HT-29 (cell line): ENCODE measurements at places on chromosomes 3 and 15. TPM values are rescaled to one million over a fixed set of nuclear protein-coding genes. Genes with fewer than 3 reads are reported as not detected.

GRCh38 chr15:95302206-95302605 is 1028.3 kb upstream of the NR2F2 start:
- DNase-seq: peak; percentile 37

DNA sequence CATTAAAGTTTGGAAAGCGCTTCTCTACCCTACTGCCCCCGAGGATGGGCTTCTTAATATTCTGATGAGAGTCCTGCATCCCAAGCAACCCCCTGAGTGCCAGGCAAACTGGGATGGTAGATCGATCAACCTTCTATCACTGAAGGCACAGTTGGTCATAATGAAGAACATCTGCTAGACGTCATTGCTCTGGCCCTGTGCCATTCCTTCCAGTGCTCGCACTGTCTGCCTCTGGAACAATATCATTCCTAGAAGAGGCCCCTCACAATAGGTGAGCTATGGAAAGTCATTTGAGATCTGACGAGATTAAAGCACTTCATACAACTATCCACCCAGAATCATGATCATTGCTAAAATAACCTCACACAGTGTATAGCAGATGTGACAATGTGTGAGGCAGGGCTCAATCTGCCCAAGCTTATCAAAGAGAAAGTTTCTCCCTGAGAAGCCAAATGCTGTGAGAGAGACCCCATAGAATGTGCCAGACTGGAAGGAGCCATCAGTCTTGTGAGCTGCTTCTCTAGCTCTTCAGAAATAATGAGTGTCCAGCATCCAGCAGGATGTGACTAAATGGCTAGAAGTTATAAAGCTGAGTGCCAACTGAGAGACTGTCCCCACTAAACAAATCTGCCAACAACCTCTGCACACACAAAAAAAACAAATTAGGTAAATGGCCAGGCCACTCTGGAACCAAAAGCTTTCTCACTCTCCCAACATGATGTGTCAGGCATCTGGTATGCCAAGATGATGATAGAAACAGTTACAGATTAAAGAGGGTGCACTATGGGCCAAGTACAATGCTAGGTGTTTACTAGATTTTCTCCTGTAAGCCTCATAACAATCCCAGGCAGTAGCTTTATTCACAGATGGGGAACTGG is 165.5 kb downstream of the NECTIN3 start:
- DNase-seq: no peak

- no peak for DNase-seq
These were observed 3.3 kb downstream of the RYR3 start for GRCh38 chr15:33314069-33314468.

DNA sequence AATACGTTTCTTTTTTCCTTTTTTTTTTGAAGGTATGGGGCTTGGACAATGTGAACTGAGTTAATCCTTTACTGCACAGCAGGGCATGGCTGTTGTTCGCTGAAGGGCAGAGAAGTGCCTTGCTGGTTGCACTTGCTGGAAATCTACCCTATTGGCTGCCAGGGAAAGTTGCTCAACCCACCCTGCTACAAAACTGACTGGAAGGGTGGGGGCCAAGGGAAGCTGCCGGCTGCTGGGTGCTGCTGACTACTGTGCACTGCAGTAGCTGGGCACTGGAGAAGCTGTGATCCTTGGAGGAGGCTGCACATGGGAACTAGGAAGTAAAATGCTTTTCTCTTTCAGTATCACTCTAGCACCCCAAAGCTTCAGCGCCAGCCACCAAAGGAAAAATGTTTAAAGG is 70.5 kb downstream of the ETV5 start:
- DNase-seq: no peak

- no peak for DNase-seq
These were observed 69.0 kb downstream of the RBM6 start for GRCh38 chr3:50008931-50009330.

DNA sequence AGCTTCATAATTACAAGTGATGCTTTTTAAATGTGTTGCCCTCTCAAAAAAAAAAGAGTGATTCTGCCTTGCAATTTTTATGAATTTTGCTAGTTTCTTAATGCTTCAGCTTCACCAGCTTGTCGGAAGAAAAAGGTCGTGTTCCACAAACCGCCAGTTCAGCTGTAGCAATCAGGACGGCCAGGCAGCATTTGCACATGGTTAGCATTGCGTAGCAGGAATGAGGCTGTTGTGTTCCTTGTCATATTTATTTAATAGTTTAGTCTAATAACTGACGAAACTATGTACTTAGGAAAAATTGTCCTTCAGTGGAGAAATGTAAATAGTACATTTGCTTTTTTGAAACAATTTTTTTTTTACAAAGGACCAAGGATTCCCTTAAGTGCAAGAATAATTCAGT is 64.9 kb upstream of the SELENOK start:
- DNase-seq: no peak

DNA sequence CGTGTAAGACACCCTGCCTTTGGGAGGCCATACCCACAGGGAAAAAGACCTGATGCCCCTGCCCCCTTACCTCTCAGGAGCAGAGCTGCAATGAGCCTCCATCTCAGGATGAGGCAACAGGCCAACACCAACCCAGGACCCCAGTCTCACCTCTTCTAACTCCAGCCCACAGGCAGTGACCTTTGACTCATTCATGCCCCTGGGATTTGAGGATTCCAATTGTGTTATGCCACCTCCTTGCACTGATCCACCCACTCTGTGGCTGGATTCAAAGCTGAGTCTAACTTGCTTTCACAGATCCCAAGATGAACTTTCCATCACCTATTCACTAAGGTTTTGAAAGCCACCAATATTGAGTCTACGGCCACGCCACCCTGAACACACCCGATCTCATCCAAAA is 64.7 kb downstream of the MINAR1 start:
- DNase-seq: no peak

GRCh38 chr3:73383470-73384049 is 241.2 kb downstream of the PDZRN3 start:
- DNase-seq: no peak

DNA sequence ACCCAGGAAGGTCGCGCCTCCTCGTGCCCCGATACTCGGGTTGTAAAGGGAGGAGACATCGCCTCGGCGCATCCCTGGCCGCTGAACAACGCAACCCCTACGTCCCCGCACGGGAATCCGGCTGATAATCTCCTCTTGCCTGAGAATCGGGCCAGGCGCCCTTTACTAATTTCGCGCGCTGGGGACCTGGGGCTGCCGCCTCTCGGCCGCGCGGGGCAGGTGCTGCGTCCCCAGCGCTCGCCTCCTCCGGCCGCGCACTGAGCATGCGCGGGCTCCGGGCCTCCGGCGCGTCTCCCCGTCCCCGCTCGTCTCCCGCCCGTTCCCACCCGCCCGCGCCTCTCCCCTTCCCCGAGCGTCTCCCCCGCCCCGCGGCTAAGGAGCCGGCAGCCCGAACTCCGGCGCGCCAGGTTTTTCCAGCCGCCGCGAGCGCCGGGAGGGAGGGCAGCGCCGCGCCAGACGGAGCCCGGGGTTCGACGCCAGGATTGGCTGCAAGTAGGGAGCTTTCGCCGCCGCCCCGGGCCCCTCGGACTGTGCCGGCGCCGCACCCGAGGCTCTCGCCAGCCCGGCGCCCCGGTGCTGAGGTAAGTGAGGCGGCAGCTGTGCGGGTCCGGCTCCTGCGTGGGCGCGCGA is at the start of gene CNTN4:
CNTN4 (plus strand) TSS at position 469 of the 630 bp plus-strand sequence.
- DNase-seq: no peak

DNA sequence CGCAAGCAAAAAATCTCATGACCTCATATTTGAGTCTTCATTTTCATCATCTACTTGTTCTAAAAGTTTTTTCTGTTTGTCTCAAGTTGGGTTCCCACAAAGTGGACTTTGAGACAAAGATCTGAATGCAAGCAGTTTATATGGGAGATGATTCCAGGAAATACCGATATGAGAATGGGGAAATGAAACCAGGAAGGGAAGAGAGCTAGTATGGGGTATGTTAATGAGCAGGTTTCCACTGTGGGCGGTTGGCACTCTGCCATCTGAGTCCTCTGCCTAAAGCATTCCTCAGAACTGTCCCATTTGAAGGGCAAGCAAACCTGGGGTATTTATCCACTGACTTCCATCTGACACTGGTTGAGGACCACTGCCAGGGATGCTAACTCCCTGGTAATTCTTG is 8.8 kb downstream of the ADPRH start:
- peak; percentile 69 for DNase-seq

CAMK2N2 gene
- 0.13 TPM in 1 of 2 replicates, not detected in the other for total RNA-seq

XCR1 gene
- total RNA-seq: not detected in 2 replicates

PLAAT1 gene
- 0.51 TPM in 1 of 2 replicates, not detected in the other for total RNA-seq

KIF15 gene
- 4.9 and 5.5 TPM in 2 replicates for total RNA-seq

TLR9 gene
- total RNA-seq: not detected in 2 replicates
